ENCODE measurements at places on chromosomes 16 and 17.
A peak's percentile ranks its signal among the peaks of the same experiment; 100 is the strongest.

DNA sequence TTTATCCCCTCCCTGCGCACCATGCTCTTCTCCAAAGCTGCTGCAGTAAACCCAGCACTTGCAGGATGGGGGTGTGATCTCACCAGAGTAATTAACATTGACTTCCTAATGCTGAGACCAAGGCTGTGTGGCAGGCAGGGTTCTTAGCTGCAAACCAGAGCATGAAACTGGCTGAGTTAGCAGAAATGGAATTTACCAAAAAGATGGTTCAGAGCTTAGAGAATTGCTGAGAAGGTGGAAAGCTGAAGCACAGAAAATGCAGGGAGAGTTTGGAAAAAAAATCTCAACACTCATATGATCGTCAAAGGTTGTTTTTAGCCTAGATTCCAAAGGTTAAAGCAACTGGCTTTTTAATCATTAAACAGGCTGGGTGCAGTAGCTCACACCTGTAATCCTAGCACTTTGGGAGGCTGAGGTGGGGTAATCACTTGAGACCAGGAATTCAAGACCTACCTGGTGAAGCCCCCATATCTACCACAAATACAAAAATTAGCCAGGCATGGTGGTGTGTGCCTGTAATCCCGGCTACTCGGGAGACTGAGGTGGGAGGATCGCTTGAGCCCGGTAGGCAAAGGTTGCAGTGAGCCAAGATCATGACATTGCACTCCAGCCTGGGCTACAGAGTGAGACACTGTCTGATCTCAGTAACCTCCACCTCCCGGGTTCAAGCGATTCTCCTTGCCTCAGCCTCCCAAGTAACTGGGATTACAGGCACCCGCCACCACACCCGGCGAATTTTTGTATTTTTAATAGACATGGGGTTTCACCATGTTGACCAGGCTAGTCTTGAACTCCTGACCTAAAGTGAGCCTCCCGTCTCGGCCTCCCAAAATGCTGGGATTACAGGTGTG, 6.0 kb upstream of the TXNDC11 start:
- DNase-seq = no peak

- no peak for DNase-seq
Observed at GRCh38 chr17:48604770-48605329, at the start of gene HOXB6. TSS of gene HOXB6 (minus strand) at chr17:48604986. CDS start at chr17:48598150, 6,836 bp downstream.

- peak; percentile 73 for DNase-seq
Observed at GRCh38 chr16:17768257-17768656, 297.5 kb upstream of the XYLT1 start.

DNA sequence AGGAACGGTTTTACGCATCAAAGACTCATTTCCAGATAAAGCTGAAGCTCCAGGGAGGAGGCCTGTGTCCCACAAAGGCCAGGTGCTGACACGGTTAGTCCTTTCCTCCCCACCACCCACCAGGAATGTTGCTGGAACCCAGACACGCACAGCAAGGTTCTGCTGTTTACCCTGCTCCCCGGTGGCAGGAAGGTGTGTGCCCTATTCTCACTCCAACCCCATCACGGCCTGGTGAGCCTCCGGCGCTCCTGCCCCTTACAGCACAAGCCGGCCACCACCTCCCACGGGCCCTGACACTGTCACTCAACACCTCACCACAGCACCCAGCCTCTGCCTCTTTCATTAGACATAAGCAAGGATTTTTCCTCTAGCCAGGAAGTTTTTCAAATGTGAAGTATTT, 47.8 kb downstream of the ANKRD11 start:
- DNase-seq = no peak

GRCh38 chr17:76642994-76643393, 563 bp downstream of the ST6GALNAC1 start:
- DNase-seq = no peak

DNA sequence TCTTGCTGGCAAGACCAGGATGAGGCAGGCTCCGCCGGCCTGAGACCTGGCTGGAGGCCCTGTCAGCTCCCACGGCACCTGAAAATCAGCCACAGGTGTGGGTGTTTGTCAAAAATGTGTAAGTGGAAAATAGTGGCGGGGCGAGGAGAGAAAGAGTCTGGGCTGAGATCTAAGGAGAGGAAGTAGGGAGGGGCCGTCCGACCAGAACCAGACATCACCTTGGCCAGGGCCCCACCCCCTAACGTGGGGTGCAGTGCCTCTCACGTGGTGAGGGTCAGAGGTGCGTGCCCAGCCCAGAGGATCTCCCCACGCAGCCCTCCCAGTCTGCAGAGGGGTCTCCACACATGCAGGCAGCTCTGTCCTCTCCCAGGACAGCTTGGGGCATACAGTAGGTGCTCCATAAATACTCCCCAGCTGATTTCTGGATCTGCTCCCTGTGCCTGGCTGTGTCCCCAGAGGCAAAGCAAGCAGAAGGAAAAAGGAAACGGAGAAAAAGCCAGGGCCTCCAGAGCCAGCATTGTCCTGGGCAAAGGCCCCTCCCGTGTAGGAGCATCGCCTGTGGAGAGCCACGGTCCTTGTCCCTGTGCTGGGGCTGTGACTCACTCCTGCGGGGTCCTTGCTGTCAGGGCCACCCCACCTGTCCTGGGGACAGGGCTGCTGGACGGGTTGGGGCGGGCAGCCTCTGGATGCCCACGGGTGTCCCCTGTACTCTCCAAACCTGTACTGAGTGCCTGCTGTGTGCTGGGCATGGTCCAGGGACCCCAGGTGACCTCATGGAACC, 16.7 kb downstream of the ZFPM1 start:
- DNase-seq = no peak

DNA sequence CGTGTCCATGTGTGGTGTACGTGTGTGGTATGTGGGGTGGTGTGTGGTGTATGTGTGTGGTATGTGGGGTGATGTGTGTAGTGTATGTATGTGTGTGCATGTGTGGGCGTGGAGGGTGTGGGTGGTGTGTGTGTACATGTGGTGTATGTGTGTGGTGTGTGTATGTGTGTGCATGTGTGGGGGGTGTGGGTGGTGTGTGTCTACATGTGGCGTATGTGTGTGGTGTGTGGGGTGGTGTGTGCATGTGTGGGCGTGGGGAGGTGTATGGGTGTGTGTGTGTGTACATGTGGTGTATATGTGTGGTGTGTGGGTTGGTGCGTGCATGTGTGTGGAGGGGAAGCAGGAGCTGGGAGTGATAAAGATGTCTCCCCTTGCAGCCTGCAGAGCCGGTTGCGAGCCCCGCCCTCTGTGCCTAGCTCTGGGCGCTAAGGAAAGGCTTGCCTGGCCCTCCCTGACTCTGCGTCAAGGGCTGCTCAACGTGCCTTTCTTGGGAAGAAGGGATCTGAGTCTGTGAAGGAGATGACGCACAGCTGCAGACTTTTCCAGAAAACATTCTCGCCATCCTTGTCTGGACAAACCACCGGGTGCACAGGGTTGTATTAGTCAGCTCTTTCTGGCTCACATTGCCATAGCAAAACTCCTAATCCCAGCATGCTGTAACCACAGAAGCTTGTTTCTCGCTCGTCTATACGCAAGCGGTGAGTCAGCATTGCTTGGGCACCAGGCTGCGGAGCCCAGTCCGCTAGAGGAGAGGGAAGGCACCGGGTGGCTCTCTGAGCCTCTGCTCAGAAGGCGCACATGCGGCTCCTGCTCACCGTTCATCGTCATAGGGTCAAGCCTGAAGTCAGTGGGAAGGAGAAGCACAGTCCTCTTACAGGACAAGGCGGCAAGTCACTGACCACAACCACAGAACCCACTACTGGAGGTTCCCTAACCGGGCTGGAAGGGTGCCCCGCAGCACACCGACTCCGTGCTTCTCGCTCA, 2.0 kb upstream of the CD300H start:
- peak; percentile 88 for DNase-seq

DNA sequence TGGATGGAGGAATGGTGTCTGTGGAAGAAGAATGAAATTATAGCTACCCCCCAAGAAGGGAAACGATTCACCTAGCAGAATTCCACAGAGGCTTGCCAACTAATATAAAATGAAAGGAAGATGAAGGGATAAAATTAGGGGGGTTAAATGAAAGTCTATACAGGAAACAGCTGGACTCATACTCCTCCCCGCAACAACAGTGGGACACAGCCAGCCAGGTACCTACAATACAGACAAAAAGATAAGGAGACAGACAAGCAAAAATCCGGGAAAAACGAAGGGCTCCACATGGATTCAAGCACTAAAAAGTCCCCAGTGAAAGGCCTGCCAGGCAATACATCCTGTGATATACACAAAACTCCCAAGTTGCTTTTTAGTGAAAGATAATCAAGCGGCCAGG, 47.9 kb downstream of the CACNG1 start:
- DNase-seq = no peak

DNA sequence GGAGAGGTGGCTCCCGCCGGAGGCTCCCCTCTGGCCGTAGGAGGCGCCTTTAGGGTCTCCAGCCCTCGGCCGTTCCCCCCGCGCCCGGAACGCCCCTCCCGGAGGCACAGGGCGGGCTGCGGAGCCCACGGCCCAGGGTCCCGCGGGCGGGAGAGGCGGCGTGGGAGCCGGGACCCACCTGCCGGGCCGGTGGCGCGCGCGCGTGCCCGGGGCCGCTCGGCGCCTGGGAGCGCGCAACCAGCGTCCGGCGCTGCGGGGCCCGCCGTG, at the start of gene MIF4GD:
TSS of gene MIF4GD (minus strand) at position 266 of the 267 bp plus-strand sequence. CDS start 1,036 bp downstream, outside the sequence.
- DNase-seq = no peak

DNA sequence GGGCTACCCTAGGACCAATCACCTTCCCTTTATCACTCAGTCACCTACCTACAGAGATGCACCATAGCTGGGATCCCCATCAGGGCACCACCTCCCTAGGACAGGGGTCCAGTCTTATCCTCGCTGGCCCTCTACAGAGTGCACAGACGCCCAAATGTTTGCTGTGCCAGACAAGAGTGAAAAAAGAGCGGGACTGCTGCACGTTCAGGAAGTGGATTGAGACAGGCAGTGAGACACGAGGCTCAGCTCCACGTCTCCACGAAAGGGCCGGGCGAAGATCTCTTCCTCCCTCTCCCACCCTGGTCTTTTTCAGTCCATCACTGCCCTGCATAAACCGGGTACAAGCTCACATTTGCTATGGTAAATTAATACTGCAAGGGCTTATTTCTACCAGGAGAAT, 95.5 kb downstream of the ZFHX3 start:
- DNase-seq = no peak

GRCh38 chr17:48804936-48805411, 12.1 kb downstream of the TTLL6 start:
- DNase-seq = peak; percentile 82

DNA sequence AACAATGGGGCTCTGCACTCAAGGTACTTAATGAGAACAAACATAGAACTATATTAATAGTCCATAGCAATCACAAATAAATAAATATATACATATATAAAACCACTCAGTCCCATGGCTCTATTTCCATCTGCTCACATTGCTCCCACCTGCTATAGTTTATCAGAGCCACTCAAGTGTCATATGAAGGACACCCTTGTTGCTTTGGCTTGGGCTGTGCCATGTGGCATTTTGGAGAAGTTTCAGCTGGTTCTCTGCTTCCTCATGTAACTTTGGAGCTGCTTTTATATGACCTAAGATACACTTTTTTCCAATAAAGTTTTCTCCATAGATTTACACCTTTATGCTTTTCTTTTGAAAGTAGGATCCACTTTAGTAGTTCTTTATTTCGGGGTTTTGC, 126.4 kb downstream of the KCNJ2 start:
- DNase-seq = no peak

DNA sequence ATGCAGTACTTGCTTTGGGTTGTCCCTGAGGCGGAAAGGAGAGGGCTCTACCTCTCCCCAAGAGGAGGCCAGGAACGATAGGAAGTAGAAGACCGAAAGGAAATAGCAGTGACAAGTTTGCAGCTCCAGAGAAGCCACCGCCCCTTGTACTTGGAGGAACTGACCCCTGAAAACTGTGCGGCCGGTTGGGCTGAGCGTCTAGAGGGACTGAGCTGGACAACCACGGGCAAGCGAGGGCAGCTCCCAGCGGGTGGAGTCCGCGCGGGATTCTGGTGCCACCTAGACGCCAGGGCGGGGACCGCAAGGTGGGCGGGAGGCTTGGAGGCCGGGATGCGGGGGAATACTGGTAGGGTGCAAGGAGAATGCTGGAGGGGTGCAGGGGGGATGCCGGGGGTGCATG, 1.3 kb upstream of the SLC6A4 start:
- DNase-seq = peak; percentile 55

DNA sequence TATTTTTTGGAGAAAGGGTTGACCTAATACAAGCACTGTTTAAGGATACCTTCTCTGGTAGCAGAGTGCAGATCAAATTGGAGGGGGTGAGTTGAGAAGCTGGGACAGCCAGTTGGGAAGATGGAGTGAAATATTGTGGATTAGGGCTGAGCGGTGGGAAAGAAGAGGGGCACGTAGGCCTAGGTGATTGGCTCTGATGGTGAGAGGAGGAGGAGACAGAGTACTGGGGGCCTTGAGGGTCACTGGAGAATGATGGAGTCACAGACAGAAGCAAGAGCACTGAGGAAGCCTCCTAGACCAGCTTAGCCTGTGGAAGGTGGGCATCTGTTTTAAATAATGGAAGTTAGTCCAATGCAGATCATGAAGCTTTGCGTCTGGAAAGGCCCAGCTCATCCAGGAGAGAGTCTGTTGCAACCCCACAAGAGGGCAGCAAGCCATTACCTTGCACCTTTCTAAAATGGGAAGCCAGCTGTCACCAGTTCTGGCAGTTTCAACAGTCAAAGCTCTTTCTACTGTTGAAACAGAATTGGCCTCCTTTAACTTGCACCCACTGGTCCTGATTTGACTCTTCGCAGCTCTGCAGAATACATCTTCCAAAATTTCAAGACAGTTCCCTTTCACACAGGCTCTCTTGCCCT, 11.8 kb downstream of the SLC9A5 start:
- peak; percentile 63 for DNase-seq

DNA sequence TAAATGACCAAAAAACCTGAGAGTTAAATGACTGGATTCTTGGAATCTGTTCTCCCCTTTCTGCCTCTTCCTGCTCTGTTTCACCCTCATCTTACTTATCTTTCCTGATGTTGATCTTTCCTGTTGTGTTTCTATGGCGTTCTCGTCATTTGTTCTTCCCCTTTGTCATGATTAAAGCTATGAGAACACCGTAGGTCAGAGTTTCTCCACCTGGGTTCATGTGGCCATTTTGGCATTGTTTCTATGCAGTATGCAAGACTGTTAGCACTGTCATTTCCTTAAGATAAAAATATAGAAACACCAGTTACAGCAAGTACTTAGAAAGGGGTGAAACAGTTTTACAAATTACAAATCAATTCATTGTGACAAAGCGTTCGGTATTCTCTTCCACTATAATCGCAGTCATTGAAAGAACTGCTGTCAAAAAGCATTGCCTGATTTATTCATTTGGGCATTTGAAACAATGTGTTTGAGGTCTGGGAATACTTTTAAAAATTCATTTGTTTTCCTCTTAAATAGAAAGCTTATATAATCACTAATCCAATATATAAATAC, 166.0 kb downstream of the PHKB start:
- DNase-seq = no peak

DNA sequence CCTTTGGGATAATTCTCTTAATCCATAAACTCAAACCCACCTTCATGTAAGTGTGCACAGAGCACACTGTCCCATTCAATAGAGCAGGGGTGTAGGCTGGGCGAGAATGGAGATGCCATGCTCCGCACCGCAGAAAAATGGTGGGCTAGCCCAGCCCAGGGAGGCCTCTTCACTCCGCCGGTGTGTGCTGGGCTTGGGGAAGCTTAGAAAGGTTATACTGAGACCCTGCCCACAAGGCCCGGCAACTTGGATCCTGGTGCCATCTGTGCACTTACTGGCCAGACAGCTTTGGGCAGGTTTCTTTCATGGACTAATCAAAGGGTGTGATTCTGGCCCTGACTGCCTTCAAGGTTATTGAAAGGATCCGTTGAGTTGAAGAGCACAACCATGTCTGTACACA, 3.7 kb upstream of the STAT5A start:
- DNase-seq = no peak
